ENCODE measurements at places on chromosomes 7 and 10.

GRCh38 chr7:24894429-24895221, 85.4 kb downstream of the OSBPL3 start:
- DNase-seq = no peak

GRCh38 chr10:23063973-23064812, 31.2 kb upstream of the MSRB2 start:
- DNase-seq = no peak

GRCh38 chr10:43852149-43852548, 203.5 kb upstream of the ZNF32 start:
- DNase-seq = no peak

DNA sequence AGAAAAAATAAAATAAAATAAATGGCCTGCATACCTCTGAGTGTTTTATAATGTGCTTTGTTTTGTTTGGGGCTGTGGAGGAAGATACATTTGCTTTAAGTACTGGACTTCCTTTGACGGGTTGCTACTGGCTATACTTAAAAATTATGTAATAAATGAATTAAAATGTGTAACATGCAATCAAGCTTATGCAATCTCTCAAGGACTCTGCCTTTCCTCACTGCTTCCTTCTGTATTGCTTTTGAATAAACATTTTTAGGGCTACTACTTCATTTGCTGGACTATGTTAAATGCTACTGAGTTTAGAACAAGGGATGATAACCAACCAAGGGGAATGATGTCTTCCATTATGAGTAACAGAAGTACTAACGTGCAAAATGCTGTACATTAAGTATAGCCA, 91.6 kb downstream of the ETV1 start:
- no peak for DNase-seq

- DNase-seq = no peak
Observed at GRCh38 chr7:81198766-81199165, 279.9 kb upstream of the SEMA3C start.

- DNase-seq = no peak
Observed at GRCh38 chr7:17937506-17938120, 2.7 kb downstream of the SNX13 start.

DNA sequence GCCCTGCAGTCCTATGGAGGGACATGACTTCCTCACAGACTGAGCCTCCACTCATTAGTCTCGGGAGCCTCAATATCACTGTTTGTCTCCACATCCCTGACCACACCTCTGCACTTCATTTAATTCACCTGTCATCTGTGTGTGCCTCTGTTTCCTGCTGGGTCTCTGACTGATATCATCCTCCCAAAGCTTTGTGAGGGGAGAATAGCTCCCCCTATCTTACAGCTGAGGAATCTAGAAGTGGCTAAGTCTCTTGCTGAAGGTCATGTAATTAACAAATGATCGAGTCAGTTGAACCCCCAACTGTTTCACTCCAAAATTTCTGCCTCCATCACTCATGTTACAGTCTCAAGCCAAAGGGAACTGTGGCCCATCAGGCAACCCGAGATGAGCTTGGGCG, 5.5 kb upstream of the CPXM2 start:
- DNase-seq = no peak

DNA sequence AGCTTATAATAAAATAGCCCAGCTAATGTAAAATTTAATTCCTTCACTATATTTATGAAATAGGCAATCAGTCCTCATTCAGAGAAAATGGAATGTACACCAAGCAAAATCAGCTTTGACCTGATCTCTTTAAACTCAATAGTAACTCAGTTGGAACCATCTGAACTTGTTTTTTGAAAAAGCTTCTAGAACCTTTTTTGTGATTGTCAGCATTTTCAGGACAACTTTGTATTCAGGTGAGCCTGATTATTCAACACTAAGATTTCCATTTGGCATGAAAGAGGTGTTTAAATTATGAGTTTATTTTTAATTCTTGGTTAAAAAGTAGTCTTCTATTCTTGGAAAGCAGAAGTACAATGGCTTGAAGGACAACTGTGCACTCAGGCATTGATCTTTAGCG, 89.5 kb downstream of the FRMD4A start:
- no peak for DNase-seq

DNA sequence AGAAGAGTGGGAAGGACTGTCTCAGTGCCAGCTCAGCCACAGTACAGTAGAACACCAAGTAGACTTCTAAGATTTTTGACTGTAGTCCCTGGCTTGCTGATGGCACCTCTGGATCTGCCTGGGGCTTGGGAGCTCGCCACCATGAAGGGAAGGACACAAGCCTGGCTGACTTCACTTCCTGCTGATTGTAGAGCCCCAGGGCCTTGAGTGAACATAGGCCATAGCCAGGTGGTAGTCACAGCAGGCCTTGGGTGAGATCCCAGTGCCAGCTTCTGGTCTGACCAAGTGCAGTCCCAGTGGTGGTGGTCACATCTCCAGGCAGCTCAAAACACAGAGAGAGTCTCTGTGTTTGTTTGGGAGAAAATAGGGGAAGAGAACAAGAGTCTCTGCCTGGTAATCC, 57.6 kb upstream of the HBP1 start:
- DNase-seq = no peak

DNA sequence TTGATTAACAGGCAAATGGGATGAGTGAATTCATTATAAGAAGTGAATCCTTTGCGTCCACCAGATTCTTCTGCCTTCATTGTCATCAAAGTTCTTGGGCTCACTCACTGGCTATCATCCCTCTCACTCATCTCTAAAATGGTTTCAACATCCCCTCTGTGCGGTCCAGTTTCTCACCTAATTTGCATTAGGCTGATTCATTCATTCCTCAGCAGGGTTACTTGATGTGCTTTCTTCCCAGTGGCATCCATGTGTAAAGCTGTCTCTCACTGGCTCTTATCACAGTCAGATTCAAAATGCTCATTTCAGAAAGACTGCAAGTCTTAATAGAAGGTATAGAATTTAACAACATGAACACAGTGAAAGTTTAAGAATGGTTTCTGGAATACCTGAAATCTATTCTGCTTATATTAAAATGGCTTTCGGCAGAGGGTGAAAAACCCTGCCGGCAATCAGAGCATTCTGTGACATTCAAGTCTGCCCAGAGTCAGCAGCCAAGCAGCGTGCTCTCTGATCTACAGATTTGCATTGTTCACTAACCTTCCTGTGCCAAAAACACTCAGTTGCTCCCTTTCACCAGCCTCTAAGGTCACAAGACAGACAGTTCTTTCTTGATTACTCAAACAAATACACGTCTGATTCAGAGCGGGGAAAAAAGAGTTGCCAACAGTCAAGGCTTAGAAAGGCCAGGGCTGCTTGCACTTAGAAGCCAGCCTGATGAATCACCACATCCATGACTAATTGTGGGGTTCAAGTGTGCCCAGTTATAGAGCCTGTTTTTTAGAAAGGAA, 106.7 kb downstream of the TES start:
- no peak for DNase-seq

DNA sequence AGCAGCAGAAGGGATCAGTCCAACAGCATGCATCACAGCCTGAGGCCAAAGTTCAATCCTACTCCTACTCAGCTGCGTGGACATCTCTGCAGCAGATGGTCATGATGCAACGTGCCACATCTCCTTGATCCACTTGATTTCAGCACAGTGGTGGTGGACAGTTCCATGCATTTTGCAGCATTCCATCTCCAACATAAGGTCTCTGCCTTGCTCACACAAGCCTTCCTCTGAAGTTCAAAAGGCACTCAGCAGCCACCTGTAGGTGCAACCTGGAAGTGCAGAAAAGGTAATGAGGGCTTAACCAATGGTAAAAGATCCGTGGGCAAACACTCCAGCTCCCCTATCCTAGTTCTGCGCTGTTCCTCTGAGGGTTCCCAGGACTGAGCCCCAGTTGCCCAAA, 57.5 kb upstream of the CHCHD3 start:
- no peak for DNase-seq

GRCh38 chr7:106957766-106958165, 86.7 kb upstream of the PRKAR2B start:
- peak; percentile 45 for DNase-seq

- no peak for DNase-seq
Observed at GRCh38 chr7:159011722-159012022, 133.0 kb downstream of the VIPR2 start.

DNA sequence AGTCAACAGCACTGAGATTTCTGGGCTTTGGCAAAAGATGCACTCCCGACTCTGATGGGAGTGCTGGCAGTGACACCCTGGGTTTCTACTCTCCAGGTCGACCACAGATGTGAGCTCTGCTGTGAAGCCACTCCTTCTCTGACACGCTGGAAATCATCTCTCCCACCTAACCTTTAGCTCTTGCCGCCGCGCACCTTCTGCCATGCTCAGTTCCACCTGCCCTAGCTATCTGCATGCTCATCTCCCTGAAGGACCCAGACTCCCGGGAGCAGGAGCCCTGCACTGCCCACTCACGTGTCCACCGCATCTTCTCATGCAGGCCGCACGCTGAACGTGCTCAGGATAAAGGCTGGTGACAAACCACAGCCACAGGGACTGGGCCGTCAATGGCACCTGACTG, 174.8 kb downstream of the TNS3 start:
- DNase-seq = no peak

DNA sequence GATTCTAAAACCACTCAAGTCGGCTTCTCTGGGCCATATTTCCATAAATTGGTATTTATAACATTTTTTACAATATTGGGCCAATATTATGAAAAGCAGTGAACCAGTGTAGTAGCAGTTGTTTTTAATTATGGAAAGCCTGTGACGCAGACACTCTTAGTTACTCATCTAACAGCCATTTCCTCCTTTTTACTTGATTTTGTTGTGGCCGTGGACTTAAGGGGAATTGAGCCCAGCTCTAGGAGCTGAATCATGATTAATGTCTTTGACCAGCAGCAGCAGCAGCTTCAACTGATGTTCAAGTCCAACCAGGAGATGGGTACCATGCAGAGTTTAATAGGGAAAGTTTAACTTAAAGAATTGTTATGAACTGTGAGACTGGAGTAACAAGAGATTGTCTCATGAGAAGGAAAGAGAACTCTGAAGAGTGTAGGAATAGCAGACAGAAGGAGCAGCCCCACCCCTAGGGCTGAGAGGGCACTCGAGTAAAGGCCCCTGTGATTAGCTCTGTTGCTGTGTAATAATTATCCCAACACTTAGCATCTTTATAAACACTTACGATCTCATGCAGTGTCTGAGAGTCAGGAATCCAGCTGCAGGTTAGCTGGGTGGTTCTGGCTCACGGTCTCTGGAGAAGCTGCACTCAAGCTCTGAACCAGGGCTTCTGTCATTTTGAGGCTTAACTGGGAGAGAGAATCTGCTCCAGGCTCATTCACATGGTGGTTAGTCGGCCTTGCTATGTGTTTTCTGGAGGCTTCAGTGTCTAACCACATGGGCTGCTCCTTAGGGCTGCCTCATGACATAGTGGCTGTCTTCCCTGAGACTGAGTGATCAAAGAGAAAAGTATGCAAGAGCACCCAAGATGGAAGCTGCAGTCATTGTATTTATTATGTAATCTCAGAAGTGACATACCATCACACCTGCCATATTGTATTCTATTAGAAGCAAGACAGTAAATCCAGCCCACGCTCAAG, 4.6 kb downstream of the LANCL2 start:
- DNase-seq = no peak

GRCh38 chr7:100022621-100023020, 7.2 kb downstream of the ZKSCAN1 start:
- DNase-seq = no peak

DNA sequence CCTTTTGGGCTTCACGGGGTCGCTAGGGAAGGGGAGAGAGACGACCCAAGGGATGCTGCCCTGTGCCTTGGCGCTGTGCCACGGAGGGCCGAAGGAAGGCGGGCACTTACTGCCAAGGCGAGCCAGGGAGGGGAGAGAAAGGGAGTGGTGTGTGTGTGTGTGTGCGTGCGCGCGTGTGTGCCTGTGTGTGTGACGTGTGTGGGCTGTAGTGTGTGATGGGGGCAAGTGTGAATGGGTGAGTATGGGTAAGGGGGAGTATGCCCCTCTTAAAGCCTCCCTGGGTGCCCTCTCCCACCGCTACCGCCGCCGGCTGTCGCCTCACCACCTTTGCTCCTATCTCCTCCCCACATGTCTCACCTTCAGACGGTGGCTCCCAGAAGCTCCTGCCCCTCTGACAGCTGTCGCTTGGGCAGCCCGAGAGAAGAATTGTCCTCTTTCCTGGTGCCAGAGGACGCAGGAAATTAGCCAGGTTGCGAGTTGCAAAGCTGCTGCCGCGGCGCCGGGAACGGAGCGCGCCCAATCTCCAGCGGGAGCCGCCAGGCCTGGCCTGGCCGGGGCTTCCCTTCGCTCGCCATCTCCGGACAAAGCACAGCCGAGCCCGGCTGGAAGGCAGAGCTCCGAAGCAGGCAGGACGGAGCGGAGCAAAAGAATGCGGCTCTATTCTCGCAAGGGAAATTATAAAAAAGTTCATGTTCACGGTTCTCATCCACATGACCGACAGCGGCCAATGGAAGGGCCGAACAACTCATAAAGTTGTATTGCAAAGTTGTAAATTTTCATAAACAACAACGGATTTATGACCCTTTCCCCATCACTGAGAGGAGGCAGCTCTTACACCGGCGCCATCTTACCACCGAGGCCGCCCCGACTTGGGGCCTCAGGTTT, at the start of gene HOXA3:
TSS of gene HOXA3 (minus strand) at position 653 of the 885 bp plus-strand sequence. CDS start 41,943 bp downstream, outside the sequence.
- DNase-seq = no peak

GRCh38 chr10:92727550-92727949, 37.8 kb downstream of the HHEX start:
- no peak for DNase-seq

DNA sequence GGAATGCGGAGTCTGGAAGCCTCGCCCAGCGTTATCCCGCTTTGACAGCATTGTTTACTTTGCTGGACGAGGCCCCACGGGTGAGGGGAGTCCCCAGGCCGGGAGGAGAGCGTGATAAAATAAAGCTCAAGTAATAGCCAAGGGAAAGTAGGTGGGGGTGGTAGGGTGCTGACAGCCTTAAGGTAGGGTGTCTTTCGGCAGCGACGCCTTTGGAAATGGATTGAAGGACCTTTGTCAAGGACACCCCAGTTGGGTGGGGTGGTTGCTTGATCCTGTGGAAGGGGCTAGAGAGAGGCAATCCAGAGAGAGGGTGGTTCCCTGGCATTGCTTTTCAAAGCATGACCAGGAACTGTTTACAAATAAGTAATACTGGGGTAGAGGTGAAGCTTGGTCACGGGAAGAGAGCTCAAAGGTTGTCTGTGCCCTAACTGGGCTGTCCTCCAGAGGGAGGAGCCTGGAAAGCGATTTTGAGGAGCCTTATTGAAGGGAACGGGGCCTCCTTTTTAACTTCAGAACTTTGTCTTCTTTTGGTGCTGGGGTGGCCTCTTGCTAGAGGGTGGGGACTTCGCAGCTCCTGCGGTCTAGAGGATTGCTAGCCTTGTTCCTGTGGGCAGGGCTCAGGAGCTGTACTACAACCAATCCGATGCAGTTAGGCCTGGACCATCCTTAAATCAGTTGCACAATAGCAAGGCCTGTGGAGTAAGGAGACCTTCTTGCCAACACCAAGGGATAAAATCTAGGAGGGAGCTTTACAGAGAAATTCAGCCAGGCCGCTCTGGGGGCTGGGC, 1.3 kb downstream of the EIF4EBP2 start:
- DNase-seq = peak; percentile 62

- no peak for DNase-seq
Observed at GRCh38 chr7:35717013-35717412, 22.1 kb upstream of the HERPUD2 start.

Data from CD4-positive, alpha-beta T cell treated with Interleukin-15 for 1 hour (primary cell).